GM10248 (cell line): ENCODE measurements at places on chromosomes 16 and 17.

GRCh38 chr16:87855852-87856715 lies 13.2 kb downstream of the SLC7A5 start:
- no peak for DNase-seq

GRCh38 chr17:12510535-12510934 lies 155.2 kb upstream of the MYOCD start:
- no peak for DNase-seq

- DNase-seq, result no peak
Observed at GRCh38 chr16:65808790-65809189, 557.7 kb upstream of the CDH5 start.

- no peak for DNase-seq
Observed at GRCh38 chr17:65115839-65116238, 21.3 kb upstream of the RGS9 start.

GRCh38 chr16:1108299-1109252 lies 12.5 kb upstream of the C1QTNF8 start:
- no peak for DNase-seq

DNA sequence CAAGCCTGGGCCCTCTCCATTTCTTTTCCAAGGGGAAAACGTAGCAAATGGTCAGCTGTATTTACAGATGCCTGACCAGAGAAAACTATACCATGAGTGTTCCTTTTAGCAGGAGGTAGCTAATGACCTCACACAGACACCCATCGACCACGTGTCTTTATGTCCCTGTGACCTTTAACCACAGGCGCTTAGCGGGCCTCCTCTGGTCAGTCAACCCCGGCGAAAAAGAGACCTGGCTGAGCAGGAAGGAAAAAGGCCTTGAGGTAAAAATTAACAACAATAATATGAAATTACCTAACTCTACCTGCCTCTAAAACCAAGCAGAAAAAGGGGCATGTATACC lies 9.1 kb downstream of the NUDT16L1 start:
- no peak for DNase-seq

DNA sequence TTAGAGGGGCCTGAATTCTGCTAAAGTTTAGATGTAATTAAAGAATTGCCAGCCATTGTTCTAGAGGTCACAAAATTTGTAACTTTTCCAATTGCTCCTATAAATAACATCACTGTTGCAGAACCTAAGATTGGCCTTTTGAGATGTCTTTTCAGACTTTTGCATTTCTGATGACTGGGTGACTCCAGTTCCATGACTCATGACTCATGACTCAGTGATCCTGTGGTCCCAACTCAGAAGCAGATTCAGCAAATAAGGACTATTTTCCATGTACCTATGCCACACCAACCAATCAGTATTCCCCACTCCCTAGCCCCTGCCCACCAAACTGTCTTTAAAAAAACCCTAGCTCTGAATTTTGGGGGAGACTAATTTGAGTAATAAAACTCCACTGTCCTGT lies 740.9 kb downstream of the CDH8 start:
- no peak for DNase-seq

DNA sequence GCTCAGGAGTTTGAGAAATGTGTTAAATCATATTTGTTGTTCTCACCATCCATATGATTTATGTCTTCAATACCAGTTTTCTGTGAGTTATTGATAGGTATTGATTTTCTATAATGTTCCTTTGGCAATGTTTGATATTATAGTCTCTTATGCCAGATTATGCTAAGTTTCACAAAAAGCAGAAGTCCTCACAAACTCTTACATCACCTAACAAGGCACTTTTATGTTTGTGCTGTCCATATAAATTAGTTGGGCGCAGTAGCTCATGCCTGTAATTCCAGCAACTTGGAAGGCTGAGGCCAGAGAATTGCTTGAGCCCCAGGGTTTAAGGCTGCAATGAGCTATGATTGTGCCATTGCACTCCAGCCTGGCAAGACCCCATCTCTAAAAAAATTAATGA lies 12.6 kb upstream of the UQCRC2 start:
- no peak for DNase-seq

DNA sequence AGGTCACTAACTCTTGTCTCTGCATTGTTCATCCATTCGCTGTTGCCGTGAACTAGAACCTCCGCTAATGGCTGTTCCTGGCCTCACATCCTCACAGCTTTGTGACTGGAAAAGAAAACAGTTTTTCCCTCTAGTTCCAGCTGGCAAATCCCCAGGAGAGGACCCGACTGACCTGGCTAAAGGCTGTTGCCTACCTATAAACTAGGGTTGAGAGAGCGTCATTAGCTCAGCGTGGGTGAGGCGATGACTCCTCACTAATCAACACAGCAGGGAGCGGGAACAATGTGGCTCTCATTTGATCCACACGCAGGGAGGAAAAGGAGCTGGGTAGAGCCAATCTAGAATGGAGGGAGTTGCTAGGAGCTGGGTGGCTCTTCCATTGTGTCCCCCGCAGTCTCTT lies 282.1 kb upstream of the IRX5 start:
- no peak for DNase-seq

DNA sequence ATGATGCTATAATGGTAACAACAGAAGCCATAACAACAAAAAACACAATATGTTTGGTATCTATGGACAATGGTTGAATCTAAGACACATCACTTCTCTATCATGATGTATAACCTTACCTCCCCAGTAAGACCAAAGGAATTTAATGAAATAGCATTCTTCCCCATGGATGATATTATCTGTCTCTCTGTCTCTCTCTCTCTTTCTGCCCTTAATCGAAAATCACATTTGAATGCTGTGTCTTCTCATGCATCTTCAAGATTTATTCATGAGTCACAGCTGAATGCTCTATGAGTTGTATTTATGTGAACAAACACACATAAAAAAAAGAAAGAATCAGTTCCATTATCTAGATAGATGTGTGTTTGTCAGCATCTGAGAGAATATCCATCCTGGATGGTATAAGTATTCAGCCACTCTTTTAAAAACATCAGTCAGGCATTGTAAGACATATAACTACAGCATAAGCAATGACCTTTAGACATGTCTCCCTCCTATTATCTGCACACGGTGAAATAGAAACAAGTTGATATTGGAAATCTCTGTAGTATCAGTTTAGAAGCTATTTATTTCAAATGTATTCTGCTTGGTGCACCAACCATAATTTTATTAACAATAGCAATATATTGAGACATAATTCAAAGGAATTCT lies 433.3 kb downstream of the TOX3 start:
- no peak for DNase-seq

- no peak for DNase-seq
Observed at GRCh38 chr16:51035110-51035498, 116.0 kb downstream of the SALL1 start.

- DNase-seq, result no peak
Observed at GRCh38 chr17:77304051-77304745, 163.4 kb downstream of the SEC14L1 start.

DNA sequence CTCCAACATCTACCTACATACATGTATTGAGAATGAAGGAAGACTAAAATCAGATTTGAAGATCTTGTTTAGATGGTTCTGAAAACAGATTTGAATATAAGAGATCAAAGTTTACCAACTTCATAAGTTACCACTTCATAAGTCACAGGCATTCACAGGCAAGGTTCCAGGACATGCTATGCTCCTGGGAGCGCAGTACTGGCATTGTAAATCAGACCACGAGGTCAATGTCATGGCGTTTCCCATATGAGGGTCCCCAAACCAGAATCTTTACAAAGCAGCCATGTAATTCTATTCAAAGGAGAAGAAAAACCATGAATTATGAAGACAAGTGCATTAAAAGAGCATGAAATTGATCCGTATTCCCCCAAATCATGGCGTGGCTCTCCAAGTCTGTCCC lies 3.0 kb downstream of the CDH11 start:
- no peak for DNase-seq

- no peak for DNase-seq
Observed at GRCh38 chr17:78562734-78563133, 14.5 kb downstream of the DNAH17 start.

GRCh38 chr17:57201481-57201880 lies 54.8 kb upstream of the MSI2 start:
- no peak for DNase-seq

DNA sequence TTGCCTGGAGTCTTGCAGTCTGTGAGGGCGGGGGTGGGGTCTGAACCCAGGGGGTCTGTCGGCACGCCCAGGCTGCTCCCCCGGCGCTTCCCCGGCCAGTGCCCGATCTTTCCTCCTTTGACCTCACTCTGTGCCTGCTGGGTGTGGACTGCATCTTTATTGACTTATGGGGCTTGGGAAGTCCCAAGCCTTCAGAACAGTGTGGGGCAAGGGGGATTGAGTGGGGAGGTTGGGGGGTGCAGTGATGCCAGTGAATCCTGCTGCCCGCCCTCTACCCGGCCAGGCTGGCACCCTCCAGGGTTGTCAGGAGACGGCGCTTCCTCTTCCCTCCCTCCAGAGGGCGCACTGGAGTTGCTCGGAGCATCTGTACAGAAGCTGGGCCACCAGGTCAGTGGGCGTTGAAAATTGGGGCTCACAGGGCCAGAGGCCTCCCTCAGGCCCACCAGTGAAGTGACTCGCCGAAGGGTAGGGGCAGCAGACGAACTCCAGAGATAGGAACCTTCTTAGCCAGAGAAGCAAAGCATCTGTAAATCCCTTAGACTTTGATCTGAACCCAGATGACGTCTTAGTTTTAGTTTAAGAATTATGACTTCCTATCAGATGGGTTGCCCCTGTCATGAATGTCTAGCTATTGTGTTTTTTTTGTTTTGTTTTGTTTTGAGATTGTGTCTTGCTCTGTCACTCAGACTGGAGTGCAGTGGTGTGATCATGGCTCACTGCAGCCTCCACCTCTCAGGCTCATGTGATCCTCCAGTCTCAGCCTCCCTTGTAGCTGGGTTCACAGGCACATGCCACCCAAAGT lies 184.8 kb upstream of the CIBAR2 start:
- DNase-seq, result peak; percentile 75

DNA sequence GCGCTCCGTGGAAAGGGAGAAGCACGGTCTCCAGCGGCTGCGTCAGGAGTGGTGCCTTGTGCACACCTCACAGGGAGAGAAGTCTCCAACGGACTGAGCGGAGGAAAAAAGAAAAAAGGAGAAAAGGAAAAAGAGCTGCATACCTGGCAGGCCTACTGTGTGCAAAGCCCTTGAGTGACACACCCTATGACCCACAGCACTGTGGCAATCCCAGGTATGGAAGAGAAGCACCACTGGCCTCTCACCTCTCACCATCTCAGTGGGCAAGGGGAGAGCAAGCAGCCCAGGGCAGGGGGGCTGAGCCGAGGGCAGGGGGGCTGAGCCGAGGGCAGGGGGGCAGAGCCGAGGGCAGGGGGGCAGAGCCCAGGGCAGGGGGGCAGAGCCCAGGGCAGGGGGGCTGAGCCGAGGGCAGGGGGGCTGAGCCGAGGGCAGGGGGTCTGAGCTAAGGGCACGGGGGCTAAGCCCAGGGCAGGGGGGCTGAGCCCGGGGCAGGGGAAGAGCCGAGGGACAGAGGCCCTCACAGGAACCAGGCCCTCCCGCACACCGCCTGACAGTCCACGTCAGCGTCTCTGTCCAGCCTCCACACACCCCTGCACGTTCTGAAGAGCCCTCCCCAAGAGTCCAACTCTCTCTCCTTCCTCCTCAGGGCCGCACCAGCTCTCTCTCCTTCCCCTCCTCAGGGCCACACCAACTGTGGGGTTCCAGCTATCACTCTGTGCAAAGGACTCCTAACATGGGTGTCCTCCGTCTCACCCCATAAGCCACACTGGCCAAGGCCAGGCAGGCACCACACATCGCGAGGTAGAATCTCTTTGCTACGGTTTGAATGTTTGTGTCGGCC lies 105.8 kb downstream of the ZNF778 start:
- DNase-seq, result no peak
